Upper lobe of left lung (tissue), 6 donors: ENCODE measurements at places on chromosomes 2 and 18. TPM values are rescaled to one million over a fixed set of nuclear protein-coding genes. Genes with fewer than 3 reads are reported as not detected.

- no peaks in the 10 kb centered on the region for H3K4me1 ChIP-seq
- no peaks in the 10 kb centered on the region for H3K27me3 ChIP-seq
- DNase-seq = no peak
Measured at GRCh38 chr2:175457895-175458448, 276.5 kb upstream of the ATP5MC3 start.

- DNase-seq = no peak
- H3K27ac ChIP-seq = no peak overlapping the region
- H3K36me3 ChIP-seq = no peaks in the 10 kb centered on the region
- H3K4me1 ChIP-seq = no peaks in the 10 kb centered on the region
Measured at GRCh38 chr2:99841749-99842148, 300.6 kb downstream of the AFF3 start.

The DQX1 gene
- 0.37 TPM for total RNA-seq

The DPP10 gene
- 0.46 TPM for total RNA-seq

The ESPNL gene
- total RNA-seq = 0.15 TPM

The SERPINB13 gene
- not detected for total RNA-seq

GRCh38 chr2:11406958-11407381 is 59.0 kb downstream of the E2F6 start:
- no peaks in the 10 kb centered on the region for H3K27me3 ChIP-seq
- no peaks in the 10 kb centered on the region for H3K36me3 ChIP-seq
- peak overlapping the region; percentile 63 for H3K27ac ChIP-seq

- no peak overlapping the region for H3K4me3 ChIP-seq
- no peak for DNase-seq
- H3K27me3 ChIP-seq = no peaks in the 10 kb centered on the region
- no peaks in the 10 kb centered on the region for H3K4me1 ChIP-seq
- H3K27ac ChIP-seq = no peak overlapping the region
Measured at GRCh38 chr2:62029910-62030309, 124.4 kb downstream of the COMMD1 start.

The DNER gene
- 2.1 TPM for total RNA-seq

GRCh38 chr2:237876061-237876526 is 16.7 kb downstream of the RAMP1 start:
- no peaks in the 10 kb centered on the region for H3K36me3 ChIP-seq
- H3K27ac ChIP-seq = no peak overlapping the region
- H3K4me1 ChIP-seq = no peaks in the 10 kb centered on the region
- H3K4me3 ChIP-seq = no peak overlapping the region

The EVA1A gene
- 96.9 TPM for total RNA-seq

DNA sequence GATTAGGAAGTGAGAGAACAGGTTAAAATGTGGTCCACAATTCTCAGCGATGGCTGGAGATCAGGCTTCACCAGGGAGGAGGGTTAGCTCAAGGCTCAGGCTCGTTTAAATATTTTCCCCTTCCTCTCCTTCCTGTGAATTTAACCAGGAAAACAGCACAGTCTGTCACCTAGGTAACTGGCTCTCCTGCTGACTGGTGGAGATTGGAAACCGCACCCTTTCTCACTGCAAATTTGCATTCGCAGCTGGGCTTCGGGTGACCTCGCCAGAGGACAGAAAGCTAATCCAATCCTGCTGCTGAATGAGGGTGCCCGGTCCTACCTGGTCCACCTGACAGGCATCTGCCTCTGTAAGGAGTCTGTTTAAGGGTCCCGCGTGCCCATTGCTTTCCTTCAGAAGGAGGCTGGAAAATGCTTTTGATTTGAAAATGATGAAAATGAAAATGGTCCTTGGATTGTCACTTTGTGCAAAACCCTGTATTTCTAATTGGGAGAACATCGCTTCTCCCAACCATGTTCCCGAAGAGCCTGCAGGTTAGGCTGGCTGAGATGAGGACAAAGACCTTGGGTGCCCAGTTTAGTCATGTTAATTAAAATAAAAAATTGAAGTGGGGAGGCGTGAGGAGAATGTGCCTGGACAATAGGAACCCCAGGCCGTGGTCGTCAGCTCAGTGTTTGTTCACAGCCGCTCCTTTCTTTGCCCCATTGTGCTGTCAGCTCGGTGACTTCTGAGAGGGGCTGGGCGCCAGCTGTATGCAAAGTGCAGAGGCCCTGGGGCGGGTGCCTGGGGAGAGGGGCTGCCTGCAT is 43.4 kb upstream of the MTCL1 start:
- no peaks in the 10 kb centered on the region for H3K4me1 ChIP-seq
- H3K36me3 ChIP-seq = no peaks in the 10 kb centered on the region
- H3K27ac ChIP-seq = no peak overlapping the region
- H3K4me3 ChIP-seq = no peak overlapping the region
- peak; percentile 62 for DNase-seq

- no peaks in the 10 kb centered on the region for H3K4me1 ChIP-seq
- no peaks in the 10 kb centered on the region for H3K27me3 ChIP-seq
- H3K27ac ChIP-seq = no peak overlapping the region
- H3K36me3 ChIP-seq = no peaks in the 10 kb centered on the region
- no peak overlapping the region for H3K4me3 ChIP-seq
Measured at GRCh38 chr2:236785611-236786057, 216.0 kb downstream of the ACKR3 start.
